Activated naive CD4-positive, alpha-beta T cell treated with anti-CD3 and anti-CD28 coated beads, Interleukin-2, amount 50 U/mL, for 16 hours (primary cell): ENCODE measurements at places on chromosomes 12 and 14.

- DNase-seq = no peak
Observed at GRCh38 chr14:49999826-50000379, 107.0 kb downstream of the ARF6 start.

- DNase-seq = no peak
Observed at GRCh38 chr12:85155791-85156190, 119.6 kb downstream of the LRRIQ1 start.

DNA sequence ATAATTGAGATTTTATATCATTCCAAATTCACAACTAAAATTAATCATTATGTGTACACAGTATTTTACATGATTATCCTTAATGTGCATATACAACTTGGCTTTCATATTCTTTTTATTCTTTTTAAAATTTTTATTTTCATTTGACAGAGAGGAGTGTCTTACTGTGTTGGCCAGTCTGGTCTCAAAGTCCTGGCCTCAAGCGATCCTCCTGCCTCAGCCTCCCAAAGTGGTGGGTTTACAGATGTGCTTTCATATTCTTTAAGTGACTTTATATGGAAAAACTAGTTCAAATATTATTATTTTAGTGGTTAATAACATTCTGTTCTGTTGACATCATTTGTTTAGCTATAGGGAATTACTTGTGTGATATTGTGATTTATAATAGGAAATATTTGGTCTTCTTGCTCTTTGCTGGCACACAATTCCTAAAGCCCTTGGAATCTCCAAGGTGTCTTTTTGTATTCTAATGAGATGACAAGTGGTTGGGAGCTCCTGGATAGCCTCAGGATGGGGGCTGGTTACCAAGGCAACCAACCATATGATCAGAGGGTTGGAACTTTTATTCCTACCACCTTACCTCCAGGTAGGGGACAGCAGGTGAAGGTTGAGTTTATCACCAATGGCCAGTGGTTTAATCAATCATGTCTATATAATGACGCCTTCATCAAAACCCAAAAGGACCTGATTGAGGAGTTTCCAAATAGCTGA is 16.0 kb upstream of the ZNF410 start:
- DNase-seq = no peak

DNA sequence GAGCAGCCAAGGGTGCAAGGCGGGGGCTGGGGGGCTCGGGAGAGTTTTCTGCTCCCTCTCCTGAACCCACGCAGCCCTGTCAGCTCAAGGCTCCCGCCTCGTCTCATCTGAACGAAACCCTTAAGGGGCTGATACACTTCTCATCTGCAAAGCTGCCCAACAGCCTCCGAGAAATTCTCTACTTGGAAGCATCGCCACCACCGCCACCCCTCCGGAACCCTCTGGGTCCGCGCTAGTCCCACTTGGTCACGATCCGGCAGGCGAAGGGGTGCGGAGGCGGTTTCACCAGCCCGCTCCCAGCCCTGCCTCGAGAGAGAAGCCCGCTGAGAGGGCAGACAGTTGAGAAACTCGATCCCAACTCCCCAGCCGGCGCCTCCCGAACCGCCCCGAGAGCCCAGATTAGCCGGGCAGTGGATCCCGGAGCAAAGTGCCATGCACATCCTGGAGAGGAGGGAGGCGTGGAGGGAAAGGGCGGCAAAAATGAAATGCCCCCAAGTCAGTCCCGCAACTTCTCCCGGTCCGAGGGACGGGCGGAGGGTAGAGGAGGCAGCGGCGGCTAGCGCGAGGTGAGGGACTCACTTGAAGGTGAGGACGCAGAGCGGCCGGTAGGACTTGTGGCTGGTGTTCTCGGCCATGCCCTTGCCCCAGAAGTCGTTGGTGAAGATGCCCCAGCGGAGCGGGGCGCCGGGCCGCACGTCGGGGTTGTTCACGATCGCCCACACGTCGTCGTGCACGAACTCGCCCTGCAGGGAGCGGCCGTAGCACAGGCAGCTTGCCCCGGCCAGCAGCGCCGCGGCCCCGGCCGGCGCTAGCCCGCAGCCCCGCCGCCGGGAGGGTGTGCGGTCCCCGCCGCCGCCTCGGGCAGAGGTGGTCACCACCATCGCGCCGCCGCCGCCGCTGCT is 620 bp downstream of the TMTC1 start:
- DNase-seq = no peak

GRCh38 chr12:65798918-65799317 is 25.4 kb upstream of the HMGA2 start:
- no peak for DNase-seq

DNA sequence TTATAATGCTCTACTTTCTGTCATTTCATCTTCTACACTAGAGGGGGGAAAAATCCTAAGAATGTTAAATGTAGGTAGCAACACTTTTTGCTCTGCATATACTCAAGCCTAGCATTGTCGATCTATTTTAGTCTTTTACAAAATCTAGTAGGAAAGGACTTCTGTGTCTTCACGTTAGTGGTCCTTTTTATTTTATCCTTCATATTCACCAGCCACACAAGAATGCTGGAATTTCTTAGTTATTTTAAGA is 253.0 kb upstream of the FLRT2 start:
- no peak for DNase-seq

GRCh38 chr12:62435303-62436163 is 31.1 kb upstream of the MON2 start:
- DNase-seq = peak; percentile 39

DNA sequence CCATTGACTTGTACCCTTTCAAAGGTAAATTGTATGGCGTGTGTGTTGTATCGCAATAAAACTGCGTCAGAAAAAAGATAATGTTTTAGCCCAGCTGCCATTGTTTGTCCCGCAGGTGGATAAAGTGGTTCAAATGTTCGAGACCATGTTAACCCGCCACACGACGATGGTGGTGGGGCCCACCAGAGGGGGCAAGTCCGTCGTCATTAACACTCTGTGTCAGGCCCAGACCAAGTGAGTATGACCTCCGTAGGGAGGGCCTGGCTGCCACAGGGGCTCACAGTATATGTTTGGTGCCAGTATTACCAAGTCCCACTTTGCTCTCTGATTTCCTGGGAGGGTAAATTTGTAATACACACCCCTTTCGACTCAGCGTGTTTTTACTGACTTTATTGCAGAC is 96.9 kb downstream of the DNAH10 start:
- no peak for DNase-seq

GRCh38 chr12:110266381-110266960 is 14.6 kb upstream of the ATP2A2 start:
- no peak for DNase-seq

- DNase-seq = no peak
Observed at GRCh38 chr12:2555487-2556082, 239.2 kb upstream of the FKBP4 start.

DNA sequence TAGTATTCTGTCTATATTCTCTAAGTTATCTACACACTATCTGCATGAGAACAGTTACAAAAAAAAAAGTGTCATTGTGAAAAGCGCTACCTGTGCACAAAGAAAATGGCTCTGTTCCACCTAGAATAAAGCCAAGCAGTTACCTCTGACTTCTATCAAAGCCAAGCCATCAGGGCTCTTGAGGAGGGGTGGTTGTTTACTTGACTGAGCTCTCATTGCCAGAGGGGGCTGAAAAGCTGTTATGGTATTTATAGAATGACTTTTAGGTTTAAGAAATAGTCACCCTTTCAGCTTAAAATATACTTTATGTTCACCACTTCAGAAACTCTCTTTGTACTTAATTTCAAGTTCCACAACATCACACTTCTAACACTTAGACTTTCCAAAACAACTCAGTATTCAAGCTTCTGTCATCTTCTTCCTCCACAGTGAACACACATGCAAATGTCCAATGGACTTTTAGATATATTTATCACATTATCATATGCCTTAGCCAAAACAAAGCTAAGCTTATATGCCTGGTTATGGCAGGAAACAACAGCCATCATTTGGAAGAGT is 7.5 kb downstream of the ITPR2 start:
- no peak for DNase-seq

GRCh38 chr14:71290960-71291466 is 383.8 kb downstream of the PCNX1 start:
- DNase-seq = peak; percentile 43

- DNase-seq = no peak
Observed at GRCh38 chr14:24032727-24033418, 18.9 kb upstream of the CARMIL3 start.

- no peak for DNase-seq
Observed at GRCh38 chr14:104405360-104406226, 174.0 kb upstream of the C14orf180 start.

DNA sequence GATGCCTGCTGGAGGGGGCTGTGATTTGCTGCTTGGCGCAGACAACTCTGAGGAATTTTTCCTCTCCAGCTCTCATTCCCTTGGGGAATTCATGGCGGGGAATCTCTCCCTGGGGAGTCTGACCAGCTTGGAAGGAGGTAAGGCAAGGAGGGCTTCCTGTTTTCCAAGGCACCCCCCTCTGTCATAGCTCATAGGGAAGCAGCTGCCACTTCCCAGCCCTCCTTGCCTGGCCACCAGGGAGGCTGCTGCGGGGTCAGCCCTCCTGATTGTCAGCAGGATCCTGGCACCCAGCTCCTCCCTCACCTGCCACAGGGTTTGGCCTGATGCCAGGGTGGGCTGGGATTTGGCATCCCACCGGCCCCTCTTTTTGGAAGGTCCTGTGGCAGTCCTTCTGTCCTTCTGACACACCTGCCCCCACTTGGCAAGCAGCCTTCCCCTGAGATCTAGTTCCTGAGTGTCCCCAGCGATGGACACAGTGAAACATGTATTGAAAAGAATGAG is 74.9 kb downstream of the TSPAN9 start:
- no peak for DNase-seq

DNA sequence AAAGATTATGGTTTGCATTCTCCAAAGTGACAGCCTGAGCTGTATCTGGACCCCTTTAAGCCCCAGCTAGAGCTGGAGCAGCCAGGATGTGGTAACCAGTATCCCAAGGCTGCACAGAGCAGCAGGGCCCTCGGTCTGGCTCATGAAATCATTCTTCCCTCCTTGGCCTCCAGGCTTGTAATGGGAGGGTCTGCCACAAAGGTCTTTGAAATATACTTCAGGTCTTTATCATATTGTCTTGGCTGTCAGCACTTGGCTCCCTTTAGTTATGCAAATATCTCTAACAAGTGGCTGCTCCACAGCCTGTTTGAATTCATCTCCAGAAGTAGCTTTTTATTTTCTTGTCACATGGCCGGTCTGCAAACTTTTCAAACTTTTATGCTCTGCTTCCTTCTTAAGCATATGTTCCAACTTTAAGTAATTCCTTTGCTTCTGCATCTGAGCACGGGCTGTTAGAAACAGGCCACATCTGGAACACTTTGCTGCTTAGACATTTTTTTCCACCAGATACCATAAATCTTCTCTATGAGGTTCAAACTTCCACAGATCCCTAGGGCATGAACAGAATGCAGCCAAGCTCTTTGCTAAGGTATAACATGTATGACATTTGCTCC is 663.4 kb upstream of the MIS18BP1 start:
- no peak for DNase-seq
